ENCODE measurements at places on chromosomes 1 and 21. TPM values are rescaled to one million over a fixed set of nuclear protein-coding genes. Genes with fewer than 3 reads are reported as not detected.

The EVA1C gene
- total RNA-seq, result 1.2 TPM

The F5 gene
- 0.55 TPM for total RNA-seq

The HIVEP3 gene
- 32.0 TPM for total RNA-seq

DNA sequence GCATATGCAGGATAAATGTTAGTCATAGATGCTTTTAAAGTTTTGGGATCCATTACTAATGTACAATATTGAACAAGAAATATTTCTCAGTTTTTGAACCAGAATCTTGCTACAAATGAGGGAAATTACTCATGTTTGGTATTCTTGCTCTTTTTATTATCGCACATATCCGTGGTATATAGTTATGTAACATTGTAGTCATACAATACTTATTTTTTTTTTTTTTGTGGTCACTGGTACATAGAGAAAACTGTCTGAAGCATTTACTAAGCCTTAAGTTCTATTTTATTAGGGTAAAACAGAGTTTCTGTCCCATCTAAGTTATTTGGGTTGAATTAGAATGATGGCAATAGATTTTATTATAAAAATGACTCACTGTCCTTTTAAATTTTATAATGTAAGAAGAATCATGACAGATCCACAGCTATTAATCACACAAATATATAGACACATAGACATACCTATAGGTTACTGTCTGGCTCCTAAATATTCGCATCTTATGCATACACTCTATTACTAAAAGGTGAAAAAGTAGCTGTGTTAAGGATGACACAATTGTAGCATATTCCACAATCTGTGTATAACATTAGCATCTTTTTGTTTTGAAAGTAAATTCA is 18.0 kb upstream of the PRKAA2 start:
- no peak for DNase-seq

DNA sequence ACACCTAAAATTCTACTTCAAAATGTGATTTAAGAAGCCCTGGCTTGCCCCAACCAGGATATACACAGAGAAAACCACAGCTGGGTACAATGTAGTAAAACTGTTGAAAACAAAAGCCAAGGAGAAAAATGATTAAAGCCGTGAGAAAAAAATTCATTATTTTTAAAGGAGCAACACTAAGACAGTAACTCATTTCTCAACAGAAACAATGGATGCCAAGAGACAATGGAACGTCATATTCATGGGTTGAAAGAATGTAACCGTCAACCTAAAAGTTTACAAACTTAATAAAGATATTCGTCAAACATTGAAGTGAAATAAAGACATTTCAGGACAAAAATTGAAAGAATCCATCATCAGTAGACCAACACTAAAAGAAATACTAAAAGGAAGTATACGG is 340.9 kb downstream of the KIF26B start:
- no peak for DNase-seq
